CD4-positive, alpha-beta T cell treated with Interferon alpha-2 for 1 hour (primary cell): ENCODE measurements at places on chromosomes 12 and 14.

DNA sequence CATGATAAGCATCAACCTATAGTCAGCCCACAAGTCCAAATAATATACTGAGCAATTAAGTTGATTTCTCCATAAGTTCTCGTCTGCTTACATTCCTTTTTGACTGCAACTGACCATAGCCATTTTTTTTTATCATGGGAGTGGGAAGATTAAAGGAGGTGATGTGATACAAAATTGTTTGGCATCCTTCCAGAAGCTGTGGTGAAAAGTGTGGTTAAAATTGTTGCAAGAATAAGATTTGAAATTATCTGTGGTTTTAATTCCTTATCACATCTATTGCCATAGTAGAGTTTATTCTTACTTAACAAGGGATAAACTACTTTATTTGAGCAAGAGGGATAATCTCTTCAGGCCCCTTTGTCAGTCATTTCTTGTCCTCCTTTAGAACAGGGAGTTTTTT lies 50.7 kb downstream of the LIN52 start:
- no peak for DNase-seq

GRCh38 chr12:125228519-125229260 lies 163.5 kb downstream of the AACS start:
- DNase-seq, result no peak

- no peak for DNase-seq
Measured at GRCh38 chr12:77485961-77486854, 344.5 kb upstream of the NAV3 start.

DNA sequence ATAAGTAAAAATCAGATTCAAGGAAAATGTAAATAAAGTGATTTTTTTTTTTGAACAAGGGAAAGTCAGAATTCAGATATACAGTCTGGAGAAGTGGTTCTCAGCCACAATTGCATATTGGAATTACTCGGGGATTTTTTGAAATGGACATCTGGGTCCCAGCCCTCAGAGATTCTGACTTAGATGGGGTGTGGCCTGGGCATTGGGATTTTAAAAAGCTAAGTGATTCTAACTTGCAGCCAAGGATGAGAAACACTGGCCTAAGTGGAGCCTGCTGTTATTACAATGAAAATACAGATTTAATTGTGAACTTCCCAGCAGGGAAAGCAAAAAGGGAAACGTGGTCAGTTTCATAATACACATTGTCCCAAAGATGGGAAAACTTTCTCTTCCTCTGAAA lies 273.8 kb downstream of the TTC8 start:
- no peak for DNase-seq

DNA sequence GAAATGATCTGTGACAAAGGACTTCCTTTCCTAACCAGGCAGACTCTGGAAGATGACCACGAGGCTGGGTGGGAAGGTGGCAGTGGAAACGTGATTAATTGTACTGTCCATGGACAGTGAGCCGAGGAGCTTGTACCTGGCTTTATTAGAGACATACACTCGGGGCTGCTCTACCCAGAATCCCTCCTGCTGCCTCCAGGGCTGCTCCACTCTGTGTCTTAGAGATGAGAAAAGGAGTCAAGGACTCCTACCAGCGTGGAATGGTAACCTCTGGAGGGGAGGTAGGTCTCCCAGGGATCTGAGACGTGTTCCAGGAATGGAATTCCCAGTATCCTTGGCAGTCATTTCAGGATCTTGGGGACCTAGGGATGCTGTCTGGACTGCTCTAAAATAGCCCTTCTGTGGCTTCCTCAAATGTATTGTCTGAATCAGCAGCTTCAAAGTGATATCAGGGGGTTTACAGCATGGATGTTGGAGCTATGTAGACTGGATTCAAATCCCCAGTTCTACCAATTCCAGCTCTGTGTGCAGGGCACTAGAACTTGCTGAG lies 237.8 kb downstream of the CACNA1C start:
- no peak for DNase-seq

DNA sequence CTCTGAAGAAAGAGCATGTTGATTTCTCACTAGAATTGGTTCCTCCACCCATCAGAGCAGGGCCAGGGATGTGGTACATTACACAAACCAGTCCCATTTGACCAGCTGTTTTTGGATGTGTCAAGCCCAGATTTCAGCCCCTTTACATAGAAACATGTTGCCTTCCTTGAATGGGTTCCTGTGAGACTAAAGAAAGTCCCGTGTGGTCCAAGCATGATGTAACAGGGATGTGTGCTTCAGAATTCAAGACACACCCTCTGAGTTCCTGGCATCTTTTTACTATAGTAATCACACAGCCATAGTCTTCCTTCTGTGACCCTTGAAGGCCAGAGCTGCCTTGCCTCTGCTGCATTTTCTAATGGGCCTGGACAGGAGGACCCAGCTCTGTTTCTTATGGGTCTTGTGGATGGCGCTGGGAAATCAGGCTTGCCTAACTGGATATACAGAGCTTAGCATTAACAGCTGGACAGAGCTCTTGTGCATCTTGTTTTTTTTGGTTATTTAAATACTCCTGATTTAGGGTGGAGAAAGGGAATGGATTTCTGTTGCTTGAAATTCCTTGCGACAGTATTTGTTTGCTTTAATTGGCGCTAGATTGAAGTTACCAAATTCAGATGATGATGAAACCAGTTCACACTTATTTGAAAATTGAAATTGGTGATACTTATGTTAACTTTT lies 341.0 kb downstream of the ZFP36L1 start:
- no peak for DNase-seq

GRCh38 chr12:114738460-114739184 lies 54.6 kb upstream of the TBX3 start:
- no peak for DNase-seq

- no peak for DNase-seq
Measured at GRCh38 chr12:123950476-123951349, 21.9 kb downstream of the CCDC92 start.

GRCh38 chr12:52182384-52182783 lies 9.4 kb downstream of the KRT80 start:
- no peak for DNase-seq

GRCh38 chr14:68966872-68967301 lies 12.2 kb downstream of the ACTN1 start:
- DNase-seq, result no peak

DNA sequence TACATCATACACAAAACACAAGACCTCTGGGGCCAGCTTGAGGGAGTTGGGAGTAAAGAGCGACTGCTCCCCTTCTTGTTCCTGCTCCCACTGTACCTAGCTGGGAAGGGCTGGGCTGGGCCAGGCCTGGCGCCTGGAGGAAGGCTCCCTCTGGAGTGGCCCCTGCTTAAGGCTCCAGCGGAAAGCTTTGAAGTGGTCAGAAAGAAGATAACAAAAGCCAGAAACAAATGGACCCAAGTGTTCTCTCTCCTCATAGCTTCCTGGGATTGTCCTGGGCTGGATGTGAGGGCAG lies 25.3 kb downstream of the PRPF40B start:
- no peak for DNase-seq

DNA sequence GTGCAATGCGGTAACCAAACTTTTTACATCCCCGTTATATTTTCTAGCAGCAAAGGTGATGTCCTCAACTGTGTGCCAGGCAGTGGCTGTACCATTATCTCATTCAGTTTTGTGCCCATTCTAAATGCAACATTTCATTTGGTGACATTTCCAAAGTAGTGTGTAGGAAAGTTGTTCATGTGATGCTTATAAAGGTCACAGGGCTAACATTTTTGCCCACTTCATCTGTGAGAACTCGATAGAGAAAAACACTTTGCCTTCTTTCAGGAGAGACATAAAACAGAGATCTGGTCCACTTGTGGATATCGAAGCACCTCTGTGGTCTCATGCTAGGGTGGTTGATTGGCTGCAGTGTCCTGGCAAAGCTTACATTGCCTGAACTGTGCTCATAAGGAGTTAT lies 414.2 kb upstream of the PDE3A start:
- DNase-seq, result no peak

- DNase-seq, result no peak
Measured at GRCh38 chr14:96105089-96105925, 66.1 kb downstream of the C14orf132 start.

- no peak for DNase-seq
Measured at GRCh38 chr14:57982804-57983634, 117.1 kb upstream of the SLC35F4 start.

- DNase-seq, result no peak
Measured at GRCh38 chr14:49930720-49931119, 37.8 kb downstream of the ARF6 start.

- DNase-seq, result no peak
Measured at GRCh38 chr12:113315358-113315757, 19.6 kb downstream of the SLC8B1 start.

DNA sequence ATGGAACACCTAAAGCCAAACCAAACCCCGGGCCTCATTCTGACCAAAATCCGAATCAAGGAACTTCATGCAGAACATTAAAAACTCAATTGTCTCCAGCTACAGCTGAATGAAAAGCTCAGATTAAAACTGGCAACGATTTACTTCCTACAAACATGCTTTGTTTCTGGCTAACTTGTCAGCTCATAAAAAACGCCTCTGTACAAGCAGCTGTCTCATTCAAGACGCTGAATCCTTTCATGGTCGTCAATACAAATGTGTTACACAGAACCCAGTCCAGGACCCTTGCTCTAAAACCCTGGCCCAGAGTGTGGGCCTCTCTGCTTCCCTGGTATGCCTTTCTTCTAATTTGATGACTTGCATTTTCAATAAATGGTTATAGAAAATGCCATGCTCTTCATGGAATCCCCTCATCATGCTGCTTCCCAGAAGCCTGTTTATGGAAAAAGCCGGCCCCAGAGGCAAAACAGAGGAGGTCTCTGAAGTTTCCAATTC lies 183.1 kb downstream of the PHLDA1 start:
- DNase-seq, result no peak
